Sigmoid colon (tissue), 7 donors: ENCODE measurements at places on chromosomes 2 and 18. TPM values are rescaled to one million over a fixed set of nuclear protein-coding genes. Genes with fewer than 3 reads are reported as not detected.

GRCh38 chr18:74609535-74609934 is 11.9 kb downstream of the ZNF407 start:
- DNase-seq = no peak

DNA sequence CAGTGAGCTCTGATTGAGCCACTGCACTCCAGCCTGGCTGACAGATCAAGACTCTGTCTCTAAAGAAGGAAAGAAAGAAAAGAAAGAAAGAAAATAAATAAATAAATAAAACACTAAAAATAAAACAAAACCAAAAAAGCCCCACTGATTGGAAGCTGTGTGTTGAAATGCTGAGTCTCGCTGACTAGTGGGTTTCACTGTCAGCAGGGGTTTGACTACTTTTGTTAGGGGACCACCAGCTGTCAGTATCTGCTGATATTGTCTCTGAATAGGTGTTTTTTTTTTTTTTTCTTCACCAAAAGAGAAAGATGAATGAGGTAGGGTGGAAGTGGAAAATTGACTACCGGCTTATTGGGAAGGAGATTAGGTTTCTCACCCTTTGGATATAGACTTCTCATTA is 12.8 kb upstream of the ACTR2 start:
- no peak for DNase-seq

GRCh38 chr18:52439457-52439856 is 99.5 kb downstream of the DCC start:
- DNase-seq = no peak

Gene STON1
- 1.8 TPM for polyA plus RNA-seq

DNA sequence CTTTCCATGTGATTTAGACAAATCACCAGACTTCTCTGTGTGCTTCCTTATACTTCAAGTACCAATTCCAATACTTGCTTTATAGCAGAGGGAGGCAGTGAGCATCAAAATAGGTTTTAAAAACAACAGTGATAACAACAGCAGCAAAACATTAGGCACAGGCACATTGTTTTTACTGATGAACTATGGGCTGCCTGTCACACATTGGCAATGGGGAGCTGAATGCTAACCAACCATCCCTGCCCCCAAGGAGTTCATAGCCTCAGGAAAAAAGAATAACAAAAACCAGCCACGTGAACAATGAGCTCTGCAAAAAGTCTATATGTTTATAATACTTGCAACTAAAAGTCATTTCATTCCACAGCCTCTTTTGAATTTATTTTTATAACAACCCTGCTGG is 287.9 kb upstream of the TRIB2 start:
- DNase-seq = no peak

DNA sequence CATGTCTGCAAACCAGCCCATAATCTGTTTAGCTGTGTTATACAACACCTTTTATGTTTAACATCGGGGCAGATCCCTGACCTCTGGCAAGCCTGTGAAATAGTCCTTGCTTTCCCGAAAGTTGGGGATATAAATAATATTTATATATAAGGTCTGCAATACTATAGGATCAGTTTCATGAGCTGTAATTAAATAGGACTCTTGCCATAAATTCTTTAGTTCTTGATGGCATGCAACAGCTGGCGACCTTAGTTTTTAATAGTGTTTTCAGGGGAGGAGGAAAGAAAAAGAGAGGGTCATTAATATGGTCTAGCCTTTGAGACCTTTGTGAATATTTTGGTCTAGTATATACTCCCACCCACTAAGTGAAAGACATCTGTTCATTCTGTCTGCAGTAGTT is 166.5 kb downstream of the MTX2 start:
- no peak for DNase-seq

Gene VAMP5
- 68.0 TPM for polyA plus RNA-seq

- DNase-seq = no peak
Measured at GRCh38 chr2:141399270-141399669, 731.5 kb downstream of the LRP1B start.

- no peak for DNase-seq
Measured at GRCh38 chr18:59052965-59053820, 86.5 kb upstream of the SEC11C start.

GRCh38 chr18:2992995-2993877 is 19.7 kb downstream of the LPIN2 start:
- DNase-seq = no peak

DNA sequence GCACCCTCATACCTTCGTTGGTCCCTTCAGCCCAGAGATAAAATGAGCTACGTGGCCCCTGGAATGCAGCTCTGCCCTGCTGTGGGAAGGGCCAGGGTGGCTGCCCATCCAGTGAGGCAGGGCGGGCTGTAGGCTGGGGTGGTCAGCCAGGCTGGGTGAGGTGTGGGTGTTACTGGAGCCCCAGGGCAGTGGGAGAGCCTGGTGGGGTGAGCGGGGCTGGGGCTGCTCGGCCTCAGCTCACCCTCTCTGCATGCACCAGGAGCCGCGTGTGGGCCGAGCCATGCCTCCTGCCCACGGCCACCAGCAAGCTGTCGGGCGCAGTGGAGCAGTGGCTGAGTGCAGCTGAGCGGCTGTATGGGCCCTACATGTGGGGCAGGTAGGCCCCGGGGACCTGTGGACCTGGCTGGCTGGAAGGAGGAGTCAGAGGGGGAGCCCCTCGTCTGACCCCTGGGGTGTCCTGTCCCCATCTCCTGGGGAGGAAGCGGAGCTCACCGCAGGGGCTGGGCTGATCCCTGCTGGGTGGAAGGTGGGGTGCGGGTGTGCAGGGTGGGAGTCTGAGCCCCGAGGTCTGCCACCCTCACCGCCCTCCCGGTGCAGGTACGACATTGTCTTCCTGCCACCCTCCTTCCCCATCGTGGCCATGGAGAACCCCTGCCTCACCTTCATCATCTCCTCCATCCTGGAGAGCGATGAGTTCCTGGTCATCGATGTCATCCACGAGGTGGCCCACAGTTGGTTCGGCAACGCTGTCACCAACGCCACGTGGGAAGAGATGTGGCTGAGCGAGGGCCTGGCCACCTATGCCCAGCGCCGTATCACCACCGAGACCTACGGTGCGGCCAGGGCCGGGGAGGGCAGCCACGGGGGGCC is 5.5 kb downstream of the RNPEPL1 start:
- DNase-seq = peak; percentile 59

Gene CPS1
- polyA plus RNA-seq = not detected

Gene WDR35
- polyA plus RNA-seq = 2.2 TPM

GRCh38 chr2:37740164-37740739 is 68.8 kb upstream of the CDC42EP3 start:
- no peak for DNase-seq

Gene GKN2
- polyA plus RNA-seq = not detected

DNA sequence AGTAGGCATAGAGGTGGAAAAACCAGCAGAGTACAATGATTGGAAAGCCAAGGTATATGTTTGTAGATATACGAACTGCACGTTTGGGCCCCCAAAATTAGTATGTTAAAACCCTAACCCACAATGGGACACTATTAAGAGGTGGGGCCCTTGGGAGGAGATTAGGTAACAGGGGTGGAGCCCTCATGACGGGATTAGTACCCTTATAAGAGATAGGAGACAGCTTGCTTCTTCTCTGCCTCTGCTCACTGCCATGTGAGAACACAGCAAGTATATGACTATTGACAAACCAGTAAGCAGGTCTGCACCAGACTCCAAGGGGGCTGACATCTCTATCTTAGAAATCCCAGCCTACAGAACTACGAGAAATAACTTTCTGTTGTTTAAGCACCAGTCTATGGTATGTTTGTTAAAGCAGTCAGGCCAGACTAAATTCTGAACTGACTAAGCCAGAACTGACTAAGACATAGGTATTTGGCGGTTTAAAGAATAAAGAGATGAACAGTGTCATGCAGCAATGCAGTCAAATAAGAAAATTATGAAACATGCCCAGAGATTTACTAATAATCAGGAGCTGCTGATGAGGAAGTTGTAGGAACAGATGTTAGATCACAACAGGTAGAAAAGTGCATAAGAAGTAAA is 182.9 kb downstream of the DYM start:
- no peak for DNase-seq

DNA sequence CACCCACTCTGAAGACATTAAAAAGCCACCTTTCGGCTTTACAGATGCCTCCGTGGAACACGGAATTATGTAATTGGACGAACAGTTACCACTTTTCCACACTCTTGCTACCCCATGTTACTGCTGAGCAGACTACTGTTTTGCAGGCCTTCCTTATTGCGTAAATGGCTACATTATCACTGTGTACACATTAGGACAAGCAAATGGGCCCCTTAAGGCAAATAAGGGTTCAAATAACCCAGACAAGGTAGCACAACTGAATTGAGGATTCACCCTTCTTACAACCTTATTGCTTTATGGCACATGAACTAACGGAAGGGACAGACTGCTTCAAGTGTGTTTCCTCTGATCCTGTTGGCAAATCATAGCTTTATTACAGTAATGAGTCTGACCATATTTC is 832.2 kb upstream of the FANCL start:
- no peak for DNase-seq

DNA sequence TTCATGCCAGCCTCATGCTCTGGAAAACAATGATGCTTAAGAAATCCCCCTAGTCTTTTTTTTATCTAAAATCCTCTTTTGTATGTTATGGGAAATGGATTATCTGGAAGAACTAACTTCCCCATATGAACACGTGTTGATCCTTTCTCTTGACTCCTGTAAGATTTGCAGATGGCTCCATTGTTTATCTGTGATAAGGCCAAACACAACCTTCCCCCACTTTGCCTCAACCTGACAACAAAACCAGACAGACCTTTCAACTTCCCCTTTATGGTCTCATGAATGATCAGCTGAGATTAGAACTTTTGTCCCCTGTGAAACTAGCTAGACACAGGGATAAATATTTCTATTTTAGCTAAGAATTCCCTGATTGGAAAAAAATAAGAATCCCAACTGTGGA is 828.0 kb upstream of the CDH2 start:
- DNase-seq = no peak

Gene C2orf80
- not detected for polyA plus RNA-seq

- DNase-seq = no peak
Measured at GRCh38 chr2:182870227-182870626, 3.8 kb upstream of the FRZB start.

- no peak for DNase-seq
Measured at GRCh38 chr2:31893094-31893493, 117.7 kb downstream of the MEMO1 start.

GRCh38 chr18:13231151-13231550 is 12.6 kb downstream of the LDLRAD4 start:
- DNase-seq = no peak

DNA sequence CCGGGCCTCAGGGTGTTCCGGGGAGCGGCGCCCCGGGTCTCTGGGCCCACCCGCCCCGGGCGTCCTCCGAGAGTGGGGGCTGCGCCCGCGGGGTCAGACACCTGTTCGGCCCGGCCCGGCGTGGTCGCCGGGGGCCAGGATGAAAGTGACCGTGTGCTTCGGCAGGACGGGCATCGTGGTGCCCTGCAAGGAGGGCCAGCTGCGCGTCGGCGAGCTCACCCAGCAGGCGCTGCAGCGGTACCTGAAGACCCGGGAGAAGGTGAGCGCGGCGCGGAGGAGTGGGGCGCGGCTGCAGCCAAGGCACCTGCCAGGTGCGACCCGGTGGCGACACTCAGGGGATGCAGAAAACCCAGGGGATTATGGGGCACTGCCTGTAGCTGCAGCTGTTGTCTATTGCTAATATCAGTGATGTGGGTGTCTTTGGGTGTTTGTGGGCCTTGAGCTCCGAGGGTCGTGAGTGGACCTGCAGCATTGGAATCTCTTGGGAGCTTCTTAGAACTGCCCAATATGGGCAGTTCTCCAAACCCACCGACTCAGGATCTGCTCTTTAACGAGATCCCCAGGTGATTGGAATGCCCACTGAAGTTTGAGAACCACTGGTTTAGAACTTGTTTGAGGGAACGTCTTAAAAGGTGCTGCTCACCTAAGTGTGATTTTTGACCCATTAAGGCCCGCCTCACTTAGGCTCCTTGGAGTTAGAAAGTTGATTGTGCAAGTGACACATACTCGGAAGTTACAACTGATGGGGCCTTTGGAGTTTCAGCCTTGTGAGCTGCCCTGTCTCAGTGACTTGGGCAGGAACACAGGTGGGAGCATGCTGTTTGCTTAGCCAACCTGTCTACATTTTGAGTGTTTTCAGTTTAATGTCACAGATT is 823 bp downstream of the PARD3B start:
- DNase-seq = peak; percentile 68

DNA sequence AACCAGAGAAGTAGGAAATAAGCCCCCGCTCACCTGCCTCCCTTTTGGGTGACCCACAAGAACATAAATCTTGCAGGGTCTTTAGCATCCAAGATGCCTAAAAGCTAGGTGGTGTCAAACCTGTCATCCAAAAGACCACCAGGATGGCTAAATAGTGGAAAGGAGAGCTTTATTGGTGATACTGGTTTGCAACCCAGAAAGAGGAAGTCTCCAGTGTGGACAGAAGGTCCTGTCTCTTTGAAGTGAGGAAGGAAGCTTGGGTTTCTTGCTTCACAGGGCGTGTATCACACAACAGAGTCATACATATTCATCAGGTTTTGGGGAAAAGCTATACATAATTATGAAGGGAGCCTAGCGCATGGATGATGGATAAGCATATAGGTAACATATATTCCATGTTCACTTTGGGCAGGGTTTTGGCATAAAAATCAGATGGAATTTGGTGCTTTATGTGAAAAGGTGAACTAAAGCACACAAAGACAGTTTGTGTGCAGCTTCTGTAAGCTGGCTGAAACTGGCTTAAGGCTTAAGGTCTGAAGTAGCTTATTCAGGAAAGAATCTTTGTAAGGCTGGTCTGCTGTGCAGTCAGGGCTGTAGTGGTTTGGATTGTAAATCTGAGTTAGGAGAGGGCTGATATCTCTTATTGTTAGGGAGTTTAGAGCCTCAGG is 102.2 kb upstream of the MSH2 start:
- no peak for DNase-seq

Gene CRYBA2
- polyA plus RNA-seq = 10.8 TPM

Gene ALPP
- not detected for polyA plus RNA-seq

Gene LYG2
- not detected for polyA plus RNA-seq
